ENCODE measurements at places on chromosomes 1 and 21.

DNA sequence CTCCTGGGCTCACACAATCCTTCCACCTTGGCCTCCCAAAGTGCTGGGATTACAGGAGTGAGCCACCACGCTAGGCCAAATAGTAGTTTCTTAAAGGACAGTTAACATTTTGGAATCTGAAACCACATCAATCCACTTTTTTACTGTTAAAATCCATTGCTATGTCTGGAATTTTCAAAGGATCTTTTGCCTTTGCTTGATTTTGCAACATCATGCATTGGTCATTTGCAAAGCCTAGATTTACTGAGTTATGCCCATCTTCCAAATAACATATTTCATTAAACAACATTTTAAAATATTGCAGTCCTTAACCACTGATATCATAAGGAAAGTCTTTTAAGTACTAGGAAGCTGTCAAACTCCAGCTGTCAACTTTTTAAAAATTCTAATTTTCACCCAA, 3.3 kb downstream of the POGZ start:
- DNase-seq: no peak

GRCh38 chr1:238681021-238681420, 705.3 kb upstream of the CHRM3 start:
- DNase-seq: no peak

DNA sequence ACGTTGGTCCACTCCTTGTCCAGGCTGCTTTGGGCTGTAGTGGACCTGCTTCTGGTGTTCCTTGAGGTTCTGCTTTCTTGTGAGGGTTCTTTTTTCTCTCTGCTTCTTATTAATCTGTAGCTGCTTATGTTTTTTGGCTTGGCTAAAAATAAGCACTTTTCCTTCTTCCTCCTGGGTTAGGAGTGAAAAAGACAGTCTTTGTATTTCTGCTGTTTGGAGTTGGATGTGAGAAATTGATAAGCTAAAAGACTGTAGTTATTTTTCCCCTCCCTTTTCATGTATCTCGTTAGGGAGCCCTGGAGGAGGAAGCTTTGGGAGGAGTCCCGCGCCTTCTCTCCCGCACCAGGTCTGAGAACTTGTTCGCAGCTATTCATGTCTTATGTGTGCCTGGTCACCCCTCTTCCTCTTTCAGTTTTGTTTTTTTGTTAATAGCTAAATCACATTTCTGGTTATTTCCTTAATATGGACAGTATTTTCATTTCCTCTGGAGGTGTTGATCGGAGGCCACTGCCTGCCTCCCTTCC, 79.0 kb downstream of the GALNT2 start:
- no peak for DNase-seq

GRCh38 chr1:227072991-227073390, 132.9 kb downstream of the COQ8A start:
- no peak for DNase-seq

DNA sequence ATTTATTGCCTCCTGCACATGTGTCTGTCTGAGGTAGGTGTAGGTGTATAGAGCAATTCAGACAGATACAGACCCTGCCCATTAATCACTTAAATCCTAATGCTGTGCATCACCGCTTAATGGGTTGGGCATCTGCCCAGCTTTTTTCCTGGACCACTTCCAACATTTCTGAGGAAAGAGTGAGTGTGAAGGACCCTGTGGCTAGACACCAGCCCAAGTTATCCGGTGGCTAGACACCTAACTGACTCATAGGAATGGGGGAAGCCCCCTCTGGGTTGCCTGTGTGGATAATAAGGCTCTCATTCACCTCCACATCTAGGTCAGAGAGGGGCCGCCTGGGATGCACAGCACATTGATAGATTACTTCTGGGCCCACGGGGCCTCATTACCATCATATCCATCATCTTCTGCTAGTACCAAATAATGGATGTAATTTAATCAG, 121.1 kb upstream of the RAVER2 start:
- DNase-seq: no peak

DNA sequence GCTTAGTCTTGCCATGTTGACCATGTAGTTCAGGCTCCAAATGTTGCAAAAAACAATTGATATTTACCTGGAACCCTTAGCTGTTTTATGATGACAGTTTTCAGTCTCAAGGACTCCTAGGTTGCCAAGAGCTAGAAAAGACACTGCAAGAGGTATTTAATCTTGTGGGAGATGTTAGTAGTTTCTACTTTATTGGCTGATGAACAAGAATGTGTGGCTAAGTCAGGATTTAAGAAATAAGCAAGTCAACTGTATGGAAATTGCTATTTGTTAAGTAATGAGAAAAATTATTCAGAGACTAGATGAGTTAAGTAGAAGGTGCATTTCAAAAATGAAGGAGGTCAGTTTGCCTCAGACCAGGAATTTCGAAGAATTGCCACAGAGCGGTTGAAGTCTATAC, 639.7 kb upstream of the USP24 start:
- peak; percentile 37 for DNase-seq

DNA sequence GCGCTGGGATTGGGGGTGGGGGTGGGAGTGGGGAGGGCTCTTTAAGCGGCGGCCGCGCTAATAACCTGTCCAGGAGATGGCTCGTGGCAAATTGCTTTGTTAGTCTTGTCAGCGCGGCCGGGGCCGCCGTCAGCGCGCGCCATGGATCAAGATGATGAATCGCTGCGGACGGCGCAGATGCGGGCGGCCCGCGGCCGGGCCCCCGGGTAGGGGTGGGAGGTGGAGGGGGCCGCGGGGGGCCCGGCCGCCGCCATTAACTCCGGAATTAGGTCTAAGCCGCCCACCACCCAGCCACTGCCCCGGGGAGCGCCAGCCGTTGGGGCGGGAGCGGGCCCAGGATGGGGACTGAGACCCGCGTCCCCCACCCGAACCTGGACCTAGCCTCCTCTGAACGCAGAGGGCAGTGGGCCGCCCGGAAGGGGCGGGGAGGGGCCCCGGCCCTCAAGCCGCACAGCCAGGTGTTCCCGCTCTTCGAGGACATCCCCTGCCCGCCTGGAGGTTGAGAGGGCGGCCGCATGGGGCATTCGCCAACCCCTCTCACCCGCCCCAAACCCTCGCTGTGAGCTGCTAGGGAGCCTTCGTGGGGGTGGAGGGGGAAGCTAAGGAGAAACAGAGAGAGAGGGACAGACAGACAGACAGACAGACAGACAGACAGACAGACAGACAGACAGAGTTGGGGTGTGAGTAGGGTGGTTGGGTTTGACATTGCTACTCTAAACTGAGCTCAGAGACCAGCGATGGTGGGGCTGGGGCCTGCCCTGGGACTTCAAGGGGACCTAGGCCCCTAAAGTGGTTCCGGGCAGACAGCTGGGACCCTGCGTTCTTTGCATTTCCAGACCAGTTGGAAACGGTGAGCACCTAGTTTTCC, 3.8 kb upstream of the DMBX1 start:
- DNase-seq: no peak

DNA sequence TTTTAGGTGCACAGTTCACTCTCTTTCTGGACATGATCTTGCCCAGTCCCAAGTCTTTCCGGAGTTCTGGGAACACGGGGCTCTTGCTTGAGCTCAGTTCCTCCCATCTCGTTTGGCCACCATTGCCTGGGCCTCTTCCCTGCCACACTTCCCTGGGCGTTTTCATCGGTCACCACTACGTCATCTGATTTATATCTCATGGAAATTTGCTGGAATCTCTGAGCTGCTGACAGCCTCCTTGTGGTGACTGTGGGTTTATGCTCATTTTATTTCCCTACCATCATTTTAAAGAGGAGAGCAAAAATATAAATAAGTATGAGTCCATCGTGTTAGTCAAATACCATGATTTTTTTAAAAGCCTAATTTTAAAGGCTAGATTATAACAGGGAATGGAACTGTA, 449.1 kb upstream of the KAZN start:
- DNase-seq: no peak

DNA sequence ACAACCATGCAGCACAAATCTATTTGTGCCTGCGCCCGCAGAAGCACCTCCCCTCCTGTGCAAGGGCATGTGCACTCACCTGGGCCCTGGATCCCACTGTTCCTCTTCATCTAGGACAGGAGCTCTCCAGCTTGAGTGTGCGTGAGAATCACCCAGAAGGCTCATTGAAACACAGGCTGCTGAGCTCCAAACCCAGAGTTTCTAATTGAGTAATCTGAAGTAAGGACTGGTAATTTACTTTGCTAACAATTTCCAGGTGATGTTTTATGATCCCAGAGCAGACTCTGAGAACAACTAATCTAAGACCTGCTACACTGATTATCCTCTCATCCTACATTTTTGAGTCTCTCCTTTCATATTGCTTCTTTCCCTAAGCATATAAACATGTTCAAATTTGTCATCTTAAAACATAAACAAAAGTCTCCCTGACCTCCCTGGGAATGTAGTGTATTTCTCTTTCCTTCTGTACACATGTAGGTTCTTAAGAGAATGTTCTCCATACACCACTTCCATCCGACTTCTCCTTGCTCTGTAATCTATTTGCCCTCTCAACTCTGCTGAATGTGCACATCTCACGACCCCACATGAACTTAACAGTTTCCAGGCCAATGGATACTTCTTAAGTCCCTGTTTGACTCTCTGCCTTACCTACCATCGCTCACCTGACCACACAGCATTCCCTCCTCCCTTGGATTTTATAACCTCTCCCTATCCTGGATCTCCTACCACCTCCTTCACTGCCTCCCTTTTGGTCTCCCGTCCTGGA, 522.5 kb downstream of the SMYD3 start:
- DNase-seq: no peak

DNA sequence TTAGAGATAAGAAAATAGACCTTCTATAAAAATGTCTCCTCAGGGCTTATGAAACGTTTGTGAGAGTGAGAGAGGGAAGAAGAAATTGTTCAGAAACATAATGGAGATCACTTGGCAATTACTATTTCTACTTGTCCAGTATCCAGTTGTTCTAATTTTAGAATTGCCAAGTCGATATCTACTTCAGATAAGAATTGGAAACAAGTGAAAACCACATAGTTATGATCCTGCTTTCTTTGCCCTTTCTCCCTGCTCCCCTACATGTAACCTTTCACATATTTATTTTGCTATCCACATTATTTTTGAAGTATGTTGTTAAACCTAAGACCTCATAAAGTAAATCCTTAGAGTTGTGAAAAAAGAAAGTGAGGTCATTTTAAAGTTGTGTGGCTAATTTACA, 1154.7 kb upstream of the ADGRL2 start:
- no peak for DNase-seq

- DNase-seq: no peak
Measured at GRCh38 chr1:183030053-183030452, 6.8 kb downstream of the LAMC1 start.

DNA sequence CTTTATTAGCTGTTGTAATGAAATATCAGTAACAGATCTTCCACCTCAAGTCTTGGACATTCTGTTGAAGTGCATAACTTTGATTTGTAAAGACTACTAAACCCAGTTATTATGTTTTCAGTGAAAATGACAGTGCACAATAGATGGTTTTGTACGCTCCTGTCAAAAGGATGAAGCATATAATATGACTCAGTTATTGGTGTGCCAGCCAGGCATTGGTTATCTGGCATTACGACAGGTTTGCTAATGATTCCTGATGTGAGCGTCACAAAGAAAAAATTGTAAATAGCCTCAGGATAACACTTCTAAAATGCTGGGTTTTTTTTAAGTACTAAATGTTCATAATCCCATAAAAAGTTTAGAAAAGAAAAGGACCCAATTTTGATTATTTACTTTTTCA, 147.9 kb downstream of the MAGI3 start:
- DNase-seq: no peak

Measured in AG09309 (cell line).